ENCODE measurements at places on chromosomes 5 and 9.

- DNase-seq: no peak
Observed at GRCh38 chr9:93673839-93674334, 97.5 kb downstream of the PHF2 start.

GRCh38 chr5:168965638-168966037 lies 335.3 kb downstream of the SLIT3 start:
- DNase-seq: no peak

- DNase-seq: peak; percentile 57
Observed at GRCh38 chr5:173963867-173964441, 25.0 kb upstream of the C5orf47 start.

DNA sequence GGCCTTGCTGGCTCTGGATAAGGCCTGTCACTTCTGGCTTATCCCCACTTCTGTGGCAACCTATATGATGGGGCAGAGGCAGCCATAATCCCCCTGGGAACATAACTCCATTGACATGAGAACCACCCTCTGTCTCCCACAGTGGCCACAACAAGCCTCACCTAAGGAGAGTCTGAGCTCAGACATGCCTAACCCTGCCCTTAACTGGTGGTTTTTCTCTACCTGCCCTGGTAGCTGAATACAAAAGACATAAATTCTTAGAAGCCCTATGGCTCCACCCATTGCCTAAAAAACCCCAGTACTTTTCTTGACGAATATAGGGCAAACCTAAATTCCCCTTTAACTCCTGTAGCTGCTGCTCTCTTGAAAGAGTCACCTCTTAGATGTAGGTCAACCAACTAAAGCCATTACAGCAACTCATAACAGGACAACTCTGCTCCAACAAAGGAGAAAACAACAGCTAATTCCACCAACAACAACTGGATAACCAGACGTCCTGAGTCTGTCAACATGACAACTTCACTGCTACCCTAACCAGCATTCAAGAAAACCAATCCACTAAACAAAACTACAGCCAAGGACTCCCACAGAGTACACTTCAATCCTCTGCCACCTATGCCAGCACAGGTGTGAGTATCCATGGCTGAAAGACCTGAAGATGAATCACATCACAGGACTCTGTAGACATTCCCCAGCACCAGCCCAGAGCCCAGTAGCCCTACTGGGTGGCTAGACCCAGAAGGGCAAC lies 427.7 kb downstream of the PRELID2 start:
- DNase-seq: no peak

DNA sequence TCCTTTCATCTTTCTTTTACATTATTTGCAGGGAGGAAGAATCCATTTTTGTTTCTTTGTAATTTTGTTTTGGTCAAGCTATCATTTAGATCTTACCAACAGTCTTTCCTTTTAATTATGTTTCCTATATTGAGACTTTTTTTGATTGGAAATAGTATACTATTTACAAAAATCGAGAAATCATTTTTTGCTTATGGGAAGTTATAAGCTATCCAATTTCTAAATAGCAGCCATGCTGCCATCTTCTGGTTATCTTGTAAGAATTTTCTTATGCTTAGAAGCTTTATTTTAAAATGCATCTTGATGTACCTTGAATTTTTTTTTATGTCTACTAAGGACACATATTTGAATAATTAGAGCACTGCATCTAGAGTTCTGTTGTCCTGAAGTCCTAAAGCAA lies 821.2 kb downstream of the PTPRD start:
- DNase-seq: no peak

DNA sequence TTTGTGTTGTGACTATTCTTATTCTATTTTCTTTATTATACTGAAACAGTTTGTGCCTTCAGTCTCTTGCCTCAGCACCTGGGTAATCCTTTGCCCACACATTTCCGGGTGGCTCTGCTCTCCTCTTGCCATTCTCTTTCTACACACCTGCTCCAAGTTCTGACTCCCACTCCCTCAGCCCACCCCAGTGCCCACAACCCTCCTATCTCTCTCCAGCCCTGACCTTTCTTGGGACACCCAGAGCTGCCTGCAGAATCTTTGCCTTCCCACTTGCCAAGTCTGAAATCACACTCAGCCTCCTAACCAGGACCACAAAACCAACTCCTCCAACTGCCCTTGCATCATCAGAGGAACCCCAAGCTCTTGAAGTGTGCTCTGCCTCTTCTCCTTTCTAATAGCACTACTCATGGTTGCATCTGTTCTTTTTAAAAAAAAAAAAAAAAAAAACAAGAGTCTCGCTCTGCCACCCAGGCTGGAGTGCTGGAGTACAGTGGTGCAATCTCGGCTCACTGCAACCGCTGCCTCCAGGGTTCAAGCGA lies 4.1 kb downstream of the SWI5 start:
- no peak for DNase-seq

DNA sequence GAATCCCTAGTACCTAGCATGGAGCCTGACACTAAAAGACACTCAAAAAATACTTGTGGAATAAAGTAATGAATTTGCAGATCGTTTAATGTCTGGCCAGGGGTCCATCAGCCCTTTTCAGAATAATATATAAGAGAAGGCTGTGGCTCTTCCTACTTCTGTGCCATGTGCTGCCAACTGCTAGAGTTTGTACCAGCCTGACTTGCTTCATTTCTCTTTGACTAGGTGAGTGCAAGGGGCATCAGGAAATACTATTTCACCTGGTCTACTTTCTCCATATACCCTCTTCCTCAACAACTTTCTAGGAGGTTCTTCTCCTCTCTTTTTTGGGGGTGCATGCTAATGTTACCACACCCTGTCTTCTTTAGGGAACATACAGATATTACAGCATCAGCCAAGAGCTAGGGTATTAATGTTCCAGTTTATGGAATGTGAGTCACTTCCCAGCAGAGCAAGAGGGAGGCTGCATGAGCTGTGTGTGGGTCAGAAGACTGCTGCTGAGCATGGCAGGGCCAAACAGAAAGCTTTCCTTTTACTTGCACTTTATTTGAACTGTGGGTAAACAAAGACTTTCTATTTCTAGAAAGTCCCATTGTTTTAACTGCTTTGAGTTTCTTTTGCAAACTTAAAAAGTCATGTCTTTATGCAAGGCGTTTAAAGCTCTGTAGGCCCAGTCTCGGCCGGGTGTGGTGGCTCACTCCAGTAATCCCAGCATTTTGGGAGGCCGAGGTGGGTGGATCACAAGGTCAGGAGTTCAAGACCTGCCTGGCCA lies 158.9 kb downstream of the ADAMTSL1 start:
- no peak for DNase-seq

- DNase-seq: no peak
Observed at GRCh38 chr9:131839281-131840084, 99.6 kb upstream of the RAPGEF1 start.

GRCh38 chr9:21770871-21771560 lies 31.4 kb upstream of the MTAP start:
- no peak for DNase-seq

DNA sequence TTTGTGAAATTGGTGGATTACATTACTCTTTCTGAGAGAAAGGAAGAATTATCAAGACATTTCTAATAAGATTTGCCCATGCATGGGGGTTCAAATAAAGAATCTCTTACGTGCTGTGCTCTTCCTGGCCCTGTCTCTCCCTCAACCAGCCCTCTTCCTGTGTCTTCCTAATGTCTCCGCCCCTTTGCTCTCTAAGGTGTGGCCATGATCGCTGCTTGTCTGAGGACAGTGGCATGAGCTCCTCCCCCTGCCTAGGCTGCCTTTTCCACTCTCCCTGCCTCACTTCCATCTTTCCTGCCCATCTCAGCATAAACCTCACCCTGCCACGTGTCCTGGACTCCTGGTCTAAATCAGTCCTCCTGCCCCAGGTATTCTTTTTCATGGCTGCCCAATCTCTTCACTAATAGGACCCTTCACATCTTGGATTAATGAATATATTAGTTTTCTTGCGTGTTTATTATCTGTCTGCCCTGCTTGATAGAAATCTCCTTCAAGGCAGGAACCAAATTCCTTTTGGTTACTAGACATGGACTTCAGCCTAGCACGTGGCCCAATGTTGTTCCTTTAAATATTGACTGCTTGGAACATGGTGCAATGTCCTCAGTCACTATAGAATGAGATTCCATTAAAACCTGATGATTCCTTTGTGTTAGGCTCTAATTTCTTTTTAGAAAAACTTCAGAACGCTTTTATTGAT lies 122.3 kb downstream of the MTRR start:
- DNase-seq: no peak

GRCh38 chr9:69719367-69719766 lies 40.4 kb downstream of the PTAR1 start:
- DNase-seq: no peak

DNA sequence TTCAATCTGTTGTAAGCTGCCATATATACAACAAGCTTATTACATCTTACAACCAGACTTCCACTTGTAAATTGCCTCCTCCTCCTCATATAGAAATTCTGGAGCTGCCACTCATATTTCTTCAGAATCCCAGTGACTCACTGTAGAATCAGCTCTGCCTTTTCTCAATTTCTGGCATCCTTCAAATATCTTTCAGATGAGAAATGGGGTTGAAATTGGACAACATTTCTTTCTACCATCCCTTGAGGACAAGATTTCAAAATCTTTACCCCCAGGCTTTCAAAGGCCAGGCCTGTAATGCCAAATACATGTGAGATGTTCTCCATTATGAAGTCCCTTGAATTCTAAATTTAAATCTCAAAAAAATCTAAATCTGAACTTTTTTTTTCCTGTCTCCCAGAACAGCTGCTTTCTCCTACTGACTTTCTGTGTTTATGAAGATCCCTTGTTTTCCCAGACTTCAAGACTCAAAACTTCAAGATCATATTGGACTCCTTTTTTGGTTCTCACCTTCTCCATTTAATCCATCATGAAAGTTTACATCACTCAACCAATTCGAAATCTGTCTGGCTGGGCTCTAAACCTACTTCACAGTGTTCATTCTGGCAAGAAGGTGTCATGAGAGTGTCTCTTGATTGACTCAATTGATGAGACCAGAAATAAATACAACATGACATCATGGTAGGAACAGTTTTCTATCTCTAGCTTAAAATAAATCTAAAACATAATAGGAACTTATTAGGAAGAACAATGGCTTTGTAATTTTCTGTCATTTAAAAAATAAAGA lies 109.8 kb downstream of the HMHB1 start:
- no peak for DNase-seq
